CD4-positive, alpha-beta T cell (primary cell): ENCODE measurements at places on chromosomes 7 and 10. TPM values are rescaled to one million over a fixed set of nuclear protein-coding genes. Genes with fewer than 3 reads are reported as not detected.
A peak's percentile ranks its signal among the peaks of the same experiment; 100 is the strongest.

CYP3A4 gene
- not detected for total RNA-seq

SORCS1 gene
- total RNA-seq = not detected

ABHD11 gene
- 8.5 TPM for total RNA-seq

SPDYE3 gene
- not detected for total RNA-seq

DNA sequence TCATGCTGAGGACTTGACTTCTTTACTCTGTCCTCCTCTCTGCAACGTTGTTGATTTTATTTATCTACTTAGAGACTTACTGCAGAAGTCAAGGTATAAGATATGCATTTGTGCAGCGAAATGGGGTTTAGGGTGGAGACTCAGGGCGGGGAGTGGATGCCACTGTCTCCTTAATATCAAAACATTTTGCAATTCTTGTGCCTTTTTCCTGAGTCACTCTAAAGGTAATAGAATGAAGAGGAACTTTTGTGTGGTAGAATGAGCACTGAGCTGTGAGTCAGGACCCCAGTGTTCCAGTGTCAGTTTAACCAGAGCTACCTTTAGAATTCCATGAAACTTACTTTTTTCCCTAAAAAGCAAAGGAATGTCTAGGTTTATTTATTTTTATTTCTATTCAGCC lies 78.2 kb downstream of the VTI1A start:
- peaks cover 3% of the 10 kb centered on the region for H3K36me3 ChIP-seq
- H3K27me3 ChIP-seq = no peaks in the 10 kb centered on the region
- no peak overlapping the region for H3K27ac ChIP-seq
- no peak overlapping the region for H3K4me3 ChIP-seq
- no peaks in the 10 kb centered on the region for H3K4me1 ChIP-seq
- DNase-seq = no peak

DNA sequence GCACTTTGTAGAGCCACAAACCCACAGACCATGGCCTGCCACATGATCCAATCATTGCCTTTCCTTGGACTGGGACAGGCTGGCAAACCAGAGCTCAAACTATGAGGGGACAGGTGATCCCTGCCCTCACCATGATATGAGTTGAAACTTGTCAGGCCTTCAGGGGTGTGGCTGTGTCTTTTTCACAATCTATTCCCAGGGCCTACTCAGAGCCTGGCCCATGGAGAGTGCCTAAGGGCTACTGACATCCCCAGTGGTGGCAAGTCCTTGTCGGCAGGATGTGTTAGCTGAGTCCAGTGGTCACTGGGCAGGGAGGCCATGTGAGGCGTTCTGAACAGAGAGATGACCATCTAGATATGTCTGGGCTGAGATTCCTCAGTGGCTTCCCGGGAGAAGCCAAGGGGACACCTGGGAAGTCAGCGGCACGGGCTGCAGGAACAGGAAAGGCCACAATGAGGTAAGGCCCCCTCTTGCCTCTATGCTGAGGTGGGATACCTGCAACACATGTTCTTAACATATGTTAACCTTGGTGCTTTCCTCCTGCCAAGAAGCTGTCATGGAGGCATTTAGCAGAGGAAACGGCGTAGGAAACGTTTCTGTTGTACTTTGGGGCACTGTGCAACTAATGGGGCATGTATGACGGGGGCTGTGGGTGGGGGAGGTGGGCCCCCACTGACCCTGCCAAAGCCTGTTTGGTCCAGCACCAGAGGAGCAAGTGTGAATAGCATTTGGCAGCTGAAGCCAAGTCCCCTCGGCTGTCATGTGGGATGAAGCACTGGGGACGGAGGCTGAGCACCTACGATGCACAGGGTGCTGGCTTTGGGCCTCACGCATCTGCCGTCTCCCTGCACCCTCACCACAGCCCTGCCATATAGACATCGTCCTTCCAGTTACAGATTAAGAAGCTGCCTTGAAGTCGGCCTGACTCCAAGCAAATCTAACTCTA lies 384.0 kb downstream of the RPS24 start:
- H3K4me1 ChIP-seq = no peaks in the 10 kb centered on the region
- no peak overlapping the region for H3K27ac ChIP-seq
- H3K4me3 ChIP-seq = no peak overlapping the region
- H3K36me3 ChIP-seq = no peaks in the 10 kb centered on the region
- no peak for DNase-seq
- no peaks in the 10 kb centered on the region for H3K27me3 ChIP-seq

DNA sequence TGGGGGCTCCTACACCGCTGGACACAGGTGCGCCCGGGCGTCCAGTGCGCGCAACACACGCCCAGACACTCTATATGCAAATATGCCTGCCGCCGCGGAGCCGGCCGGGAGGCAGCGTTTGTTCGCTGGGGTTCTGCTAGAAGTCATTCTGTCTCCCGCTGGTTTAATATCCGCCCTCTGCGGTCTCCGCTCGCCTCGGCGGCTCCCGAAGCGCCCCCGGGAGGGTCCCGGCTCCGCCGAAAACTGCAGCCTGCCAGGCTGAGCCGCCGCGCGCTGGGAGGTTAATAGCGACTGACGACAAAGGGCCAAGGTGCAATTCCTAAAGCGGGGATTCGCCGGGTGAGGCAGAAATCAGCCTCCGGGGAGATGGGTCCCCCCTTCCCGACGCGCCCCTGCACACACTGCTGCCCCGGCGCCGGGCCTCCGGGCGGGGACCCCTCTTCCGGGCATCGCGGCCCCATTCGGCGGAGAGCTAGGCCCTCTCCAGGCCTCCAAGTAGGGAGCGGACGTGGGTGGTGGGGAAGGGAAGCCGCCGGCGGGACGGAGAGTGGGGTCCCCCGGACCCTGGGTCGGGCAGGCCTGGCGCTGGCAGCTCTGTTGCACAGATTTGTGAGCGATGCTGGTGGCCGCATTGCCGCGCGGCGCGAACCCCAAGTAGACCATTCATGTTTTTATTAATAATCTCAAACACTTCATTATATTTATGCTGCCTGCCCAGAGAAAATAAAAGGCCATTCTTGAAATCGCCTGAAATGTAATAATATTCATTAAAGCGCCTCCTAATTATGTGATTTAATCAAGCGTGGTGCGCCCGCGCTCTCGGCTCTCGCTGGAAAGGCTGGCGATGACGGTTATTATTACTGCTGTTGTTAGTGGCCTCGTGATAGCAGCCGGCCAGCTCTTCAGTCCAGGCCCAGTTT lies 9.1 kb downstream of the EN2 start:
- no peaks in the 10 kb centered on the region for H3K36me3 ChIP-seq
- no peak overlapping the region for H3K4me3 ChIP-seq
- no peak overlapping the region for H3K27ac ChIP-seq
- no peak for DNase-seq
- peaks cover 27% of the 10 kb centered on the region for H3K4me1 ChIP-seq

DNA sequence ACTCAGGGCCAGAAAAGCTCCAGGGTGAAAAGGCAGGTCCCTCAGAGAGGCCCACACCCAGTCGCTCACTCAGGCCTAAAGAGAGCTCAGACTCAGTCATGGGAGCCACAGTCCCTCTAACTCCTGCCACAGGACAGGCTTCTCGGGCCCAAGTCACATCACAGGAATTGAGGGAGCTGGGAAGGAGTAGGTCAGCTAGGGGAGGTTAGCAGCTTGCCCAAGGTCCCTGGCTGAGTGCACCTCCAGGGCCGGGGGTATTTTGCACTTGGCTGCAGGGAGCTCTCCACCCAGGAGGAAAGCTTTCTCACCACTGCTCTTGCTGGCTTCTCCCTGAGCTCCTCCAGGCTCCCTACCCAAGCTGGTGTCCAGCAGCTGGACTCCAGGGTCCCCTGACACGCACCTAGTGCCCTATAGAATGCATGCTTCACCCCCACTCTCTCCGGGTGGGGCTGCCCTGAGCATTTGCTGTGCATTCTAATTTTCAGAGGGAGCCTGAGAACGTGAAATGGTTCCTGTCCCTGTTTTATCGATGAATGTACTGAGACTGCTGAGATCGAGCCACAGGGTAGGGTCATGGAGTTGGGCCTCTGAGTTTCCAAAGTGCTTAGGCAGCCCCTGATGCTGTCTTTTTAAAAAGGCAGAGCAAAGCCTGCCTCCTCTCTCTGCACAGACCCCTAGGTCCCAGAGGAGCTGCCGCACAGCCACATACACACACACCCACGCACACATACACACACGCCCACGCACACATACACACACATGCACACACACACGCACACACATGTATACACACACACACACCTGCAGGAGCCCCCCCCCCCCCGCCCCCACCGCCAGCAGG lies 37.9 kb upstream of the RET start:
- no peak overlapping the region for H3K27ac ChIP-seq
- no peak for DNase-seq
- H3K4me1 ChIP-seq = no peaks in the 10 kb centered on the region
- no peaks in the 10 kb centered on the region for H3K27me3 ChIP-seq
- no peak overlapping the region for H3K4me3 ChIP-seq

DNA sequence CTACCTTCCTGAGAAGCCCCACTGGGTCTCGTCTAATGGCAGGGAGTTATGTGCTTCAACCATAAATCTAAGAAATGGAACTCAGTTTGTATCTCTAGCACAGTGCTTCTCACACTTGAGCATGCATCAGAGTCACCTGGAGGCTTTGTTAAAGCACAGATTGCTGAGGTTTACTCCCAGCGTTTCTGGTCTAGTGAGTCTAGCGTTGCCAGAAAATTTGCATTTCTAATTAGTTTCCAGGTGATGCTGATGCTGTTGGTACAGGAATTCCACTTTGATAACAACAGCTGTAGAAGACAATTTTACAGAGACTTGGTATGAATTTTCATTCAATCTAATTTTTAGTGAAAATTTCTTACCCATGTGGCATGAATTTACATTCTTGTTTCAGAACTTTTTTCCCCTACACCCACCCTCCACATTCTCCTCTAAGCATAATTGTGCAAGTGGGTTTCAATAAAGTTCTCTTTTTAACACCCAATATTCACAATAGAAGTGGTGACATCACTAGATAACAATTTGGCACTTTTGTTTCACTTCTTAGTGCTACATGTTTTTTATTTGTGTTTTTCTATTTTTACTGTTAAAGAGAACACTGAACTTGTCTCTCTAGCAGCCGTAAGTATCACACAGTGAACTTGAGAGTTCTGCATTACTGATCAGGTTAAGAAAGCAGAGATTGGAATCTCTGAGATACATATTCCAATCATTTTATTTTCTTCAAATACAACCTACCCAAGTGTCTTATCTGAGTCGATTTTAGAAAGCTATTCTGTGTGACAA lies 48.4 kb upstream of the BET1 start:
- no peak overlapping the region for H3K27ac ChIP-seq
- no peak for DNase-seq
- no peaks in the 10 kb centered on the region for H3K36me3 ChIP-seq
- peaks cover 4% of the 10 kb centered on the region for H3K27me3 ChIP-seq

DNA sequence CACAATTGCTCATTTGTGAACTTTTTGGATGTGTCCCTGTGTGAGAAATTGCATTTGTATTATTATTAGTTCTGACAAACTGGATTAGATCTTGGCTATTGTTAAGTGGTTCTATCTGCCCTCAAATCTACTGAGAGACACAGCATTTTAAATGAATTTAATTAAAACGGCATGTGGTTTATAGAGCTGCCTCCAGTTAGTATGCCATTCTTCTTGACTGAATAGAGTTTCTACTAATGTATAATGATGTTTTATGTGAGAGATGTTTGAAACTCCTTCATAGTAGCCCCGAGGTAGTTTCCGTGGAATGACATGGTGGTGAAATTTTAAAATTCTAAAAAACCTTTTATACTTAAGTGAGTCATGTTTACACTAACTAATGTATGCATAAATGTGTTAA lies 110.9 kb downstream of the DYNC1I1 start:
- no peak overlapping the region for H3K4me3 ChIP-seq
- H3K27me3 ChIP-seq = no peaks in the 10 kb centered on the region
- no peaks in the 10 kb centered on the region for H3K36me3 ChIP-seq
- no peak for DNase-seq

DNA sequence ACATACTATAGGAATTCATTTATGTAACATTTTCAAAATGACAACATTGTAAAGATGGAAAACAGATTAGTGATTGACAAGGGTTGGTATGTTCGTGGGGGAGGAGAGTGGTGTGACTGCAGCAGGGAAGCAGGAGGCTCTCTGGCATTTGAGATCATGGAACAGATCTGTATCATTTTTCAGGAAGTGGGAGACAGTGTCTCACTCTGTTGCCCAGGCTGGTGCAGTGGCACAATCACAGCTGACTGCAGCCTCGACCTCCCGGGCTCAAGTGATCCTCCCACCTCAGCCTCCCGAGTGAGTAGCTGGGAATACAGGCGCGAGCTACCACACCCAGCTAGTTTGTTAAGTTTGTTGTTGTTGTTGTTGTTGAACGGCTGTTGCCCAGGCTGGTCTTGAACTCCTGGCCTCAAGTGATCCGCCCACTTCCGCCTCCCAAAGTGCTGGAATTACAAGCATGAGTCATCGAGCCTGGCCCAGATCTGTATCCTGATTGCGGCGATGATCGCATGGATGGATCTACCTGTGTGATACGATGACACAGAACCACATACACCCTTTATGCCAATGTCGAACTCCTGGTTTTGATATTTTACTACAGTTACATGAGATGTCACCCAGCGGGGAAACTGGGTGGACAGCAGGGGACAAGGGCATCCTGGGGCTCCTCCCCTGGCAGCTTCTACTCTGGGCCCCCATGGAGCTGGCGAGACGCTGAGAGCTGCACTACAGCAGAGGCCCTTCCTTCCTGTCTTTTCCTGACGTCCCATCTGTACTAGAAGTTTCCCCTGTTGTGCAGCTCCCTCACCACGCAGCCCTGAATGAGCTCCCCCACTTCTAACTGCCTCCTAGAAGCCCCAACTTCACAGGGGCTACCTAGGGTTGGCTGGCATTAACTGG lies 12.3 kb upstream of the CYTH3 start:
- no peak overlapping the region for H3K4me3 ChIP-seq
- DNase-seq = no peak
- H3K27ac ChIP-seq = no peak overlapping the region
- peaks cover 3% of the 10 kb centered on the region for H3K4me1 ChIP-seq

DNA sequence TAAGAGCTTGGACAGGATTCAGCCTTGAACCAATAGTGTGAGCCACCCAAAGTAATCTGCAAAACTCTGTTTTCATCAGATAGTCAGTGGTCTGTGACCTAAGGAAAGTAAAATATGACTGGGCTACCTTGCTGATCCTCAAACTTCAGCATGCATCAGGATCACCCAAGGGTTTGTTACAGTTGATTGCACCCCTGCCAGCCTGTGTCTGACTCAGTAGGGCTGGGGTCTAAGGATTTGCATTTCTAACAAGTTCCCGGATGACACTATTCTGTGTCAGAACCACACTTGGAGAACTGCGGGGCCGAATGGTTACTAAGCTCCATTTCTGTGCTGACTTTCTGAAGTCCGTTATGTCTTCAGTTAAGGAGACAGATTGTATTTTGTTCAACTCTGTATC lies 40.6 kb upstream of the TSPAN13 start:
- peaks cover 2% of the 10 kb centered on the region for H3K36me3 ChIP-seq
- H3K27ac ChIP-seq = no peak overlapping the region
- DNase-seq = no peak
- no peaks in the 10 kb centered on the region for H3K4me1 ChIP-seq
- no peaks in the 10 kb centered on the region for H3K27me3 ChIP-seq

GRCh38 chr10:102452672-102453340 lies 1.5 kb upstream of the C10orf95 start:
- no peak overlapping the region for H3K4me3 ChIP-seq
- H3K27me3 ChIP-seq = no peaks in the 10 kb centered on the region
- H3K36me3 ChIP-seq = peaks cover 16% of the 10 kb centered on the region
- no peak overlapping the region for H3K27ac ChIP-seq
- DNase-seq = peak; percentile 78

- peaks cover 98% of the 10 kb centered on the region for H3K4me1 ChIP-seq
- DNase-seq = peak; percentile 21
- peaks cover 86% of the 10 kb centered on the region for H3K27me3 ChIP-seq
- H3K27ac ChIP-seq = no peak within 1 kb of the TSS
- no peaks in the 10 kb centered on the region for H3K36me3 ChIP-seq
These were observed at the start of gene TNRC18 for GRCh38 chr7:5423306-5423975. Gene TNRC18, minus strand, starts transcription at chr7:5423834. Its CDS starts 2,588 bp downstream, at chr7:5421246.

- H3K4me1 ChIP-seq = no peaks in the 10 kb centered on the region
- H3K27me3 ChIP-seq = peaks cover 5% of the 10 kb centered on the region
- no peak for DNase-seq
These were observed 16.8 kb upstream of the LRRC72 start for GRCh38 chr7:16509829-16510228.
